ENCODE measurements at places on chromosomes 13 and 19.

DNA sequence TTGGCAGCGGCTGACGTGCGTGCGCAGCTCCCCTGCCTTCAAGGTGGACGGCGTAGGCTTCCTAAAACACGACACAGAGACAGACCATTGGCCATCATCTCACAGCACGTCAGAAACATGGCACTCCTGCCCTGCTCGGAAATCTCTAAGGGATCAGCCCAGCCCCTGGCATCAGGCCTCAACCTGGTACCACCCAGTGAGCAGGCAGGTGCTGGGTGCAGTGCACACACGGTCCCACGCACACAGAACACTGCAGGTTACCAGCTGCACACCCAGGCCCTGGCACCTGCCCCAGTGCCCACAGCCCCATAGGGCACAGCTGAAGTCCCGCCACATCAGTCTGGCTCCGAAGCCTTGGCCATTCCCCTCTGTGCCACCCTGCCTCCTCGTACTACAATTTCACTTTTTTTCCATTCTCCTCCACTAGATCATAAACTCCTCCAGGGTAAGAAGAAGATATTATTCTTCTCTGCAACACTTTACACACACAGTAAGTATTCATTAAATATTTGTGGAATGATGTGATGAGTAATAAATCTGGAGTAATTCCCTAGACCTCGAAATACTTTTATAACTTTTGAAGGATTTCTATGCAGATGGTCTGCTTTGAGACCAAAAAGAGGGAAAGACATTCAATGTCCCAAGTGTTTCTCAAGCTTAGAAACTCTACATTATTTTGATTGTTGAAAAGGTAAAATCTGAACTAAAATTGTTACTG, 156.4 kb downstream of the COL4A1 start:
- no peak for DNase-seq

- DNase-seq, result peak; percentile 80
Observed at GRCh38 chr19:48255376-48256303, at the start of gene CARD8. Gene CARD8 (minus strand): TSS chr19:48255912. CDS start chr19:48241020, 14,892 bp downstream.

DNA sequence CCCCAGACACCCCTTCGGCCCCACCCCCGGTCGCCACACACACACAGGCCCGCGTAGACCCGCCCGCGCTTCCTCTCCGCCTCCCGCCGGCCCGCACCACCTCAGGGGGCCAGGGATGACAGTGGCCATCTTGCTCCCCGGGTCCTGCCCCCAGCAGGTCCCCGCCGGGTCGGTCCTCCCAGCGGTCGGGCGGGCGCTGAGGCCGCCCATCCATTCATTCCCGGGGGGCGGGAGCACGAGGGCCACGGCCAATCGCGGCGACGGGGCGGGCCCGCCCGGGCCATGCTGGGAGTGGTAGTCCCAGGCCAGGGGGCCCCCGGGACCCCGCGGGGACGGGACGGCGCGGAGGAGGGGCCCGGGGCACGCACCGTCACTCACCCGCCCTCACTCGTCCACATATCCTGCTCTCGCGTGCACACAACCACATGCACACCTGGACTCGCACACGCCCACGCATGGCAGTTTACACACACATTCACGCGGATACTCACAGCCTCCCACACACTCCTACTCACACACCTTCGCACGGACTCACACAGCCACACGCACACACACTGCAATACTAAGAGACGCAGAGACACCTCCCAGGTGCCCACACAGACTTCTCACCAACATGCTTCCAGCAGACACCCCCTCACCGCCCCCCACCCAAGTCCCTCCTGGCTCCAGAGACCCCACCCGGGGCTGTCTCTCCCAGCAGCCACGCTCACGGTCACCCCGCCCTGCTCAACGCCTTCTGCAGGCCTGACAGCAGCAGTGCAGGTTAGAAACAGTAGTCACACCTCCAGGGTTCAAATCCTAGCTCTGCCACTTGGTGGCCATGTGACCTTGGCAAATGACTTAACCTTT, at the start of gene DPF1:
TSS of gene DPF1 (minus strand) at position 209 of the 849 bp plus-strand sequence. CDS start at position 129, 80 bp downstream.
- peak; percentile 95 for DNase-seq

GRCh38 chr13:29573190-29573589, 22.3 kb downstream of the SLC7A1 start:
- no peak for DNase-seq

DNA sequence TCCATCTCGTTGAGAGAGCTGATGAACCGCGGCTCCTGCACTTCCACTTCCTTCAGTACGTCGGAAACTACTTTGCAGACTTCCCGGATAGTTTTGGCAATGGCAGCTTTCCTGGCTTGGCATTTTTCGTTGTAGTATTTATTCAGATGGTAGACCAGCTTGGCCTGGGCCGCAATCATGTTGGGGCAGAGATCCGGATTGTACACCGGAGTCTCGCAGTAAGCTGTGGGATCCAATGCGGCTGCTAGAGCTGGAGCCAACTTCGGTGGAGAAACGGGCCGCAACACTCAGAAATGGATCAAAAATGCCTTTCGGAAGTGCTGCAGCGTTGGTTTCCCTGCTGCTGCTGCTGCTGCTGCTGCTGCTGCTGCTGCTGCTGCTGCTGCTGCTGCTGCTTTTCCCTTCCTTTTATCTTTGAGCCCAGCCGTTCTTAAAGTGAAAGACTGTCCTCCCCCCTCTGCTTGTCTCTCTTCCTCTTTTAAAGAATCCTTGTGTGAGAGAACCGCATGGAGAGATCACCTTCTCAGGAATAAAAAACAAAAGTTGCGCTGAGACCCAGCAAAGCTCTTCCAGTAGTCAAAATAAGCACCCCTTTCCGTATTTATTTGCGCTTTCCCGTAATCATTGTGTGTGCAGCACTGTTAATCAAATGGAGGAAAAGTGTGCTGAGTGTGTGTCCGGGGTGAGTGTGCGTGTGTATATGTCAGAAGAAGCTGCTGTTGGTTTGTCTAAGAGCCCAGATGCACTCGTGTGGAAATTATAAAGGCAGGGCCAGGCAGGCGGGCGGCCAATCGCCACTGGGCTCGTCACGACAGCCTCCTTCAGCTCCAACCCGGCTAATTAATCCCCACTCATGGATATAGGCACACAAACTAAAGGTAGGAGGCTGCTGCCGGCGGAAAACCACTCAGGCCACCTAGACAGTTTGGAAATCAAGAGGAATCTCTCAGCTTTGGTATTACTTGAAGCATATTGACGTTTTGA, at the start of gene MAB21L1:
TSS of gene MAB21L1 (minus strand) at position 730 of the 984 bp plus-strand sequence. CDS start at position 179, 551 bp downstream.
- peak; percentile 92 for DNase-seq

Data from BE2C (cell line).